ENCODE measurements at places on chromosomes 2 and 18.

DNA sequence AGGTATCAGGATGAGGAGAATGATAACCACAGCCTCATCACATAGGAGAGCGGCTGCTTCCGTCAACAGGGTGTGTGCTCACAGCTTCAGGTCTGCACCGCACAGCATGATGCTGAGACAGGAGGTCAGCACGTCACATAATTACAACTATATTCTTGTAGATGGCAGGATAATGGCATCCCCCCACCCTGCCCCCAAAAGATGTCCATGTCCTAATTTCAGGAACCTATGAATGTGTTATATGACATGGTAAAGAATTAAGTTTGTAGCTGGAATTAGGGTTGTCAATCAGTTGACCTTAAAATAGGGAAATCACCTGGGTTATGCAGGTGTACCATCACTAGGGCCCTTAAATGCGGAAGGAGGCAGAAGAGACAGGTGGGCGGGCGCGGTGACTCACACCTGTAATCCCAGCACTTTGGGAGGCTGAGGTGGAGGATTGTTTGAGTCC, 73.9 kb downstream of the ARL4C start:
- DNase-seq, result no peak

GRCh38 chr2:128793404-128793803, 474.7 kb upstream of the HS6ST1 start:
- DNase-seq, result no peak

GRCh38 chr2:240893363-240893844, 2.6 kb downstream of the MAB21L4 start:
- DNase-seq, result no peak

DNA sequence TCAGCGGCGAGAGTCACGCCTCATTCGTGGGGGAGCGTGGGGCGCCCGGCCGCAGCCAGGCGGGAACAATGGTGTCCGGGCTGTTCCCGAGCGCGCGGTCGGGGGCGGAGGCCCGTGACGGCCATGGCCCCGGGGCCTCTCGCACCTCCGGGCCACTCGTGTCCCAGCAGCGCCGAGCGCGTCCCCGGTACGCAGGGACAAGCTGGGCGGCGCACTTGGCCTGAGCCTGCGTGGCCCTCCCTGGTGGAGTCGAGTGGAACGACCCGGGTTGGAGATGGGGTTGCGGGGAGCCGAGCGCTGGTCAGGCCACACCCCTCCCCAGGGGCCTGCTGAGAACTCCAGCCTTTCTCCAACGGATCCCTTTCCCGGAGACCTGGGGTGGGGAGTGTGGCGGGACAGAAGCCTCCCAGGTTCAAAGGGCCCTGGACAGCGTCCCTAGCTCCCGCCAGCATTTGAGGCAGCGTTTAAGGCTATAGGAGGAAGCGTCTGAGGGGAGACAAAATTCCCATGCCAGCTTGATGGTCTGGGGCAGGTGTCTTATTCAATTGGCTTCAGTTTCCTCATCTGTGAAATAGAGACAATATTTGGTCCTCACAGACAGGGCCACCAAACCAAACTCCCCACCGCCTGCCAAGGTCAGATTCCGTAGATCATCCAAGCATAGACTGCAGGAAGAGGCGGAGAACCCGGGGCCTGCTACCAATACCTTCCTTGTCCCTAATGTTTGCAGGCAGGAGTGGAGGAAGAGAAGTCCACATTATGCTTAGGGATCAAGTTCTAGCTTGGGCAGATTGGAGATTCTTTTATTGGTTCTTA, 553 bp downstream of the CNDP2 start:
- peak; percentile 67 for DNase-seq

GRCh38 chr18:76977108-76977621, 154.8 kb downstream of the ZNF236 start:
- DNase-seq, result no peak

- DNase-seq, result no peak
These were observed 31.3 kb upstream of the SNED1 start for GRCh38 chr2:240966906-240967680.

- no peak for DNase-seq
These were observed 203.7 kb upstream of the LYPD1 start for GRCh38 chr2:132873738-132874137.

DNA sequence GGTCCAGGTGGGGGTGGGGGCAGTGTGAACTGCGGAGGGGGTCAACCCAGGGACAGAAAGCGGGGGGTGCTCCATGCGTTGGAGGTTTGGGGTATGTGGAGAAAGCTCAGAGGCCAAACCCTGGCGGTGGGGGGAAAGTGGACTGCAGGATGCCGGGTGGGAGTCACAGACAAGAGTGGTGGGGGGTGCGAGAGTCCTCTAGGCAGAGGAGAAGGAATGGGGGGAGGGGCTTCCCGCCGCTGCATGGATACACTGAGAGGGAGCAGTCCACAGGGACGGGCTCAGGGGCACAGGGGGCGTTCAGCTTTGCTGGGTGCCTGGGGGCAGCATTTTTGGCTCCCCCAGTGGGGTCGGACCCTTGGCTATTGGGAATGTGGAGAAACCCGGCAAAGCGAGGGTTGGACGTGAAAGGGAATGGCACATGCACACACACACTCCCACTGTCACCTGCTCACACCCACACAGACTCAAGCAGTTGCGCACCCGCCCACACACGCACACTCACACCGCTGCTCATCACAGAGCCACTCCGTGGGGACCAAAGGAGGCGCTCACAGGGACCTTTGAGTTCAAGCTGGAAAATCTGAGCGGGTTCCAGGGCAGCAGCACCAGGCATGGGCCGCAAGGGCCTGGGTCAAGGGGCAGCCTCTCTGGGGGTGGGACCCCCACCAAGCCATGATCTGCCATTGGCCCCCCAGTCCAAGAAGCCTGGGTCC, 7.7 kb downstream of the GBX2 start:
- DNase-seq, result no peak

- DNase-seq, result peak; percentile 86
These were observed 28.4 kb downstream of the FBXO48 start for GRCh38 chr2:68438455-68439303.

DNA sequence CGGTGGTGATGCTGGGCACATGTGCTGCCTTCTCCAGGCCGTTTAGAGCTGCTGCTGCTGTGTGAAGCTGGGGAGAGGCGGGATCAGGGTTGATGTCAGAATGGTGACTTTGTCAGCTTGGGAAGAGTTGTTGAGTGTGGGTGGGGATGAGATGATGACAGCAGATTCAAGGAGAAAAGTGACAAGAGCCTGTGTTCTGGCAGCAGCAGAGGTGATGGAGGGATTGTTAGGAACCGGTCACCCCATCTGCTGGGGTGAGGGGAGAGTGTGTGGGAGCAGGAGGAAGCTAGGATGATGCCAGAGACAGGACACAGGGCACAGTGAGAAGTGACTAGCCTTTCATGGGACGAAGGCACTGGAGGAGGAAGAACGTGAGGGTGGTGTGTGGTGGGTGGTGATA, 345.5 kb downstream of the RNF144A start:
- DNase-seq, result no peak

DNA sequence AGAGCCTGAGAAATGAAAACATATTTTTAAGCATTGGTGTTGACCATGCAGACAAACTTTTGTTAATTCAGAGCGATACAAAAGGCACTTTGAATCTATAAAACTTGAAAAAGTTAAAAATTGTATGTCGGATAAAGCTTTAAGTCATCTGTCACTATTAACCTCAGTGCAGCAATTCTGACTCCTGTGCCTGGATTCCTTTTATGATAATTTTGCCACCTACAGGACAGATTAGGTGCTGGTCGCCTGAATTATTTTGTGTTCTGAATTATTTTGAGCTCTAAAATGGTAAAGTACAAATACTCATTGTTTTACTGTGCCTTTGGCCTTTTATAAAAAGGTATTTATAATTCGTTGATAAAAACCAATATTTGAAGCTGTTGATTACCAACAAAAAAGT, 19.4 kb upstream of the RNF138 start:
- DNase-seq, result peak; percentile 46

DNA sequence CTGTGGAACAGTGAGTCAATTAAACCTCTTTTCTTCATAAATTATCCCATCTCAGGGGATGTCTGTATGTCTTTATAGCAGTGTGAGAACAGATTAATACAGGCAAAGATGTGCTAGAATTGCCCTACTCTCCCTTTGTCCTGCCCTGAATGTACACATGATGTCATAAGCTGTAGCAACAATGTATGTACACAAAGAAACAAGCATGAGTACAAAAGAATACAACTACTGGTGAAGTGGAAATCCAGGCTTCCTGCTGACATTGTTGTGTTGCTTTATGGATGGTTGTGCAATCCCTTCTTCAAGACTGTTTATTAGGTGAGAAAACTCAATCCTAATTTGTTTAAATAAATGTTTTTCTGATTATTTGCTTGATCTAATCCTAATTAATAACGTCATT, 446.6 kb downstream of the DSC3 start:
- DNase-seq, result no peak

DNA sequence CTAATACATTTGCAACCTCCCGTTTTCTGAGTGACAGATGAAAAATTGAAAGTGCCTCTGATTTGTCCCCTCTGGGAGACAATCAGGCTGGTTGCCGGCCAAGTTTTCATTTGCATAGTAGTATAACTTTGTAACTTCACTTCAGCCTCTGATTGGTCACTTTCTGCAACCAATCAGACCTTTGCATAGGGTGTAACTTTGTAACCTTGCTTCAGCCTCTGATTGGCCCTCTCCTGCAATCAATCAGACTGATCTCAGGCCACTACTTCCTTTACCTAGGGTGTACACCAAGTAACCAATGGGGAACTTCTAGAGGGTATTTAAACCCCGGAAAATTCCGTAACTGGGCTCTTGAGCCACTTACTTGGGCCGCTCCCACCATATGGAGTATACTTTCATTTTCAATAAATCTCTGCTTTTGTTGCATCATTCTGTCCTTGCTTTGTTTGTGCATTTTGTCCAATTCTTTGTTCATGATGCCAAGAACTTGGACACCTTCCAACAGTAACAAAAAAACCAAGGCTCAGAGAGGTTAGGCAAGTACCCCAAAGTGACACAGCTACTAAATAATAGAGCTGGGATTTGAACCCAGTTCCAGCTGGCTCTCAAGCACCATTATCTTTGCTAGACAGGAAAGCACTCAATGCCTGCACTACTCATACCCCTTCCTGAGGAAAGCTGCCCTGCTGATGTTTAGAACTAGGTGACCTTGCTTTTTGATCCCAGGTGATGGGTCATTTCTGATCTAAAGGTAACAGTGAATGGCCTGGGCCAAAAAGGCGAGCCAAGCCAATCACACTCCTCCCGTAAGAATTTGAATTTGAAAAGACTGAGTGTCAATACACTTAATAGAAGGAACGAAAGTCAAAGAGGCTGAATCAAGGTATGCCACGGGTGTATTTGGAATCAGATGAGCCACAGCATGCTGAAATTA, 10.9 kb upstream of the MYOM1 start:
- no peak for DNase-seq

DNA sequence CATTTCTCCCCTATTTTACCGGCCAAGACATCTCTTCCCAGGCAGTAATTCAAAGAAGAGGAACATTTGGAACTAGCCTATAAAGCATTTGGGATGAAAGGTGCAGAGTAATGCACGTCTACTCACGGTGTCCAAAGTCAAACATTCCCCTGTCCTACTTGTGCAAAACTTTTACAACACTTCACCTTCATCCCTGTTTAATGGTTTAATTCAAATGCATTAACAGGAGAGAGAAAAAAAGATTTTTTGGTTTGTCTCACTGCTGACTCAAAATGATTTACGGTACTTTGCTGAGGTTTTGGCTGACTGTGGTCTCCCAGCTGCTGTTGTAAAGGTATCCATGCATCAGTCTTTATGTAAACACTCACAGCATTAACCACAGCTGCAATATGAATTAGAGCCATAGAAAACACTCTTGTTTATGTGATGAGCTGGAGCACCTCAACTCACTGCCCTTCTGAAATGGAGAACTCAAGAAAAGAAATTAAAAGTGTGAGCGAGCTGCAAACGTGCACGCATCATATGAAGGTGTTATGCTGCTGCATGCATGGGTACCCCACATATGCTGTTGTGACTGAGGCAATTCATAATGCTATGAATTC, 220.5 kb downstream of the PIEZO2 start:
- peak; percentile 91 for DNase-seq

- DNase-seq, result no peak
These were observed 25.5 kb downstream of the VRK2 start for GRCh38 chr2:58072102-58072501.

- no peak for DNase-seq
These were observed 42.4 kb downstream of the TMEM237 start for GRCh38 chr2:201600906-201601305.

- DNase-seq, result no peak
These were observed 3.4 kb upstream of the IER3IP1 start for GRCh38 chr18:47179520-47179919.

GRCh38 chr2:149064856-149065630, 26.5 kb downstream of the LYPD6B start:
- DNase-seq, result peak; percentile 63

DNA sequence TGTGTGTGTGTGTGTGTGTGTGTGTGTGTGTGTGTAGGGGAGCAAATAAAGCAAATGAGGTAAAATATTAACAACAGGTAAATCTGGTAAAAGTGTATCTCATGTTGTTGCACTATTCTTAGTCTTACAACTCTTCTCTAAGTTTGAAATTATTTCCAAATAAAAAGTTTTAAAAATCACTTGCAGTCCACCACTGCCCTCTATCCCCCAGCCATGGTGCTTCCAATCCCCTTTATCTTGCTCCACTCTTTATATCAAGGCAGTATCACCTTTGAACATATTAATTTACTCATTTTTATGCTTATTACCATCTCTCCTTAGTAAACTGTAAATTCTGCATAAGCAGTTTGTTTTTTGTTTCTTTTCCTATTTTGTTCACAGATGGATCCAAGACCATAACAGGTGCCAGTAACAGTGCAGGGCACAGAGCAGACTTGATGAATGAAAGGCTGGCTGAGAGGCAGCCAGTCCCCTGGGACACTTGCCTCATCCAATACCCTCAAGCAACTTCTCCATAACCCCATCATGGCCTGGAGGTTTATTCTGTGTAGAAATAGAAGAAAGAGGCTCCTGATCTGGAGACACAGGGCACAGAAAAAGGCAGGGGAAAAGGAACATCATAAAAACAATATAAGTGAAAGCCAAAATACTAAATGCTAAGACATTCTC, 67.6 kb downstream of the LDAH start:
- no peak for DNase-seq

DNA sequence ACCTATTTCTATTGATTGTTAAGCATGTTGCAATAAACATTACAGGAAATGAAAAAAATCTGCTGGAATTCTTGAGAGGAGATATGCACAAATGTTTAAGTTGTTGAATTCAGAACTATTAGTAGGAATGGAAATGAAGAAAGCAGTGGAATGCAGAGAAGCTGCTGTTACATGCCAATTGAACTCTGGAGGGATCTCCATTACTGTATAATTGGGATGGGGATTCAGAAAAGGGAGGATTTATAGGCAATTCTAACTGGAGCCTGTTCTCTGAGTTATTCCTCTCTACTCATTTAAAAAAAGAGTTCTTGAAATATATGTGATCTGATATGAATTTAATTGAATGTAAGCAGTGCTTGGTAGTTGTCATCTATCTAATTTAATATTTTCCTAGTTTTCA, 2.6 kb upstream of the ASXL3 start:
- no peak for DNase-seq

GRCh38 chr2:224121406-224122067, 82.5 kb upstream of the SERPINE2 start:
- DNase-seq, result no peak

- DNase-seq, result no peak
These were observed 26.3 kb downstream of the FN1 start for GRCh38 chr2:215409331-215410127.

GRCh38 chr2:28052691-28053090, 162.2 kb downstream of the BABAM2 start:
- no peak for DNase-seq

- no peak for DNase-seq
These were observed 179.4 kb downstream of the TXNL1 start for GRCh38 chr18:56458770-56459712.

All from GM12865 (cell line).